Activated T-helper 1 cell treated with anti-CD3 and anti-CD28 coated beads, Interleukin-12 subunit alpha, Interleukin-12 subunit beta, Interleukin-2, Interleukin-4 antibody, amounts not matched to agents 30 ng/mL and 10 ng/mL and 1 ng/mL, durations not matched to agents 14 hours and 24 hours and 36 hours (primary cell): ENCODE measurements at places on chromosomes 4 and X.
A peak's percentile ranks its signal among the peaks of the same experiment; 100 is the strongest.

GRCh38 chrX:136725441-136726104, 55.2 kb downstream of the ARHGEF6 start:
- no peak overlapping the region for H3K27ac ChIP-seq
- H3K27me3 ChIP-seq = no peaks in the 10 kb centered on the region
- H3K36me3 ChIP-seq = peaks cover 34% of the 10 kb centered on the region
- no peak overlapping the region for H3K4me3 ChIP-seq
- H3K4me1 ChIP-seq = peaks cover 23% of the 10 kb centered on the region
- no peak for DNase-seq

- no peak overlapping the region for H3K4me3 ChIP-seq
- H3K36me3 ChIP-seq = peaks cover 8% of the 10 kb centered on the region
- H3K27me3 ChIP-seq = no peaks in the 10 kb centered on the region
- DNase-seq = no peak
- H3K27ac ChIP-seq = no peak overlapping the region
Observed at GRCh38 chrX:49066278-49066677, 7.5 kb downstream of the CCDC120 start.

DNA sequence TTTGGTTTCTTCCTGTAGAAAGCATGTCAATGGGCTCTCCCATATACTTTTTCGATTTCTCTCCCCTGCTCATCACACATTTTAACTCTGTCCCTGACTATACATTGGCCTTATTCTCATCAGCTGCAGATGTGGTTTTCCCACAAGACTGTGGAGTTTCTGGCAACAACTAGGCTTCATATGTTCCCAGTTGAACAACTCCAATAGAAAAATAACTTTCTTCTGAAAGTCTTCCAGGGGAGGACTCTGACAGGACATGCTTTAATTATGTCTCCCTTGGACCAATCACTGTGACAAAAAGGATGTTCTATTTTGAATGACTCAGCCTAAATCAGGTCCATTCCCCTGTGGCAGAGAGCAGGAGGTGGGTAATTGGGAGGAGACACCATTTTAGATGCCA, 28.1 kb downstream of the SPANXC start:
- no peak overlapping the region for H3K27ac ChIP-seq
- no peaks in the 10 kb centered on the region for H3K4me1 ChIP-seq
- no peaks in the 10 kb centered on the region for H3K36me3 ChIP-seq
- no peak for DNase-seq
- no peaks in the 10 kb centered on the region for H3K27me3 ChIP-seq

GRCh38 chr4:53990641-53991040, 73.8 kb downstream of the CHIC2 start:
- no peak overlapping the region for H3K27ac ChIP-seq
- DNase-seq = no peak
- no peaks in the 10 kb centered on the region for H3K4me1 ChIP-seq
- H3K36me3 ChIP-seq = no peaks in the 10 kb centered on the region

DNA sequence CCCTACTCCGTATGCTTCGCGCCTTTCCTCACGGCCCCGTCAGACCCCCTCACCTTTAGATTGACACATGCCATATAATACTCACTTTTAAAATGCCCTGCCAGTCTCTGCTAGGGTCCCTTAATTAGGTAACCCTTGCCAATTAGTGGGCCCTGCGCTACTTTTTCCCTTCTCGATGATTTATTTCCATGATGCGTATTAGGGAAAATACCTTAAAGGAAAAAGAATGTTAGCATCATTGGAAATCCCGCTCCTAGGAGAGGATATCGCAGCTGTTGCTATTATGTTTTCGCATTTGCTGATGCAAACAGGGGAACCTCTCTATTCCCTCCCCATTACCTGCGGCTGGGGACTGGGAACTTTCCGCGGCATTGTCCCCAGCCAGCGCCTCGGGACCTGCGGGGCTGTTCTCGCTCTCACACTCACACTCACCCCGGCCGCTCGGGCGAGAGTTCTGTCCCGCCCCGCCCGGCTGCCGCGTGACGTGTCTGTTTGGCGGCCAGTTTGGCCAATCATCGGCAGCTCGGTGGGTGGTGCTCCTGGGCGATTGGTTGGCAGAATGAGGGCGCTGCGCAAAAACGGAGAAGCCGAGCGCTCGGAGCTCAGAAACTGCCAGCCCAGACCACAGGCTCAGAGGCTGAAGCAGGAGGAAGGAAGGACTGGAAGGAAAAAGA, at the start of gene PCDH10:
Gene PCDH10 (plus strand): TSS at position 605 of the 674 bp plus-strand sequence. CDS start 847 bp downstream, outside the sequence.
- H3K27me3 ChIP-seq = peaks cover 61% of the 10 kb centered on the region
- peak within 1 kb of the TSS; percentile 38 for H3K4me3 ChIP-seq
- DNase-seq = peak; percentile 20
- peaks cover 22% of the 10 kb centered on the region for H3K4me1 ChIP-seq

DNA sequence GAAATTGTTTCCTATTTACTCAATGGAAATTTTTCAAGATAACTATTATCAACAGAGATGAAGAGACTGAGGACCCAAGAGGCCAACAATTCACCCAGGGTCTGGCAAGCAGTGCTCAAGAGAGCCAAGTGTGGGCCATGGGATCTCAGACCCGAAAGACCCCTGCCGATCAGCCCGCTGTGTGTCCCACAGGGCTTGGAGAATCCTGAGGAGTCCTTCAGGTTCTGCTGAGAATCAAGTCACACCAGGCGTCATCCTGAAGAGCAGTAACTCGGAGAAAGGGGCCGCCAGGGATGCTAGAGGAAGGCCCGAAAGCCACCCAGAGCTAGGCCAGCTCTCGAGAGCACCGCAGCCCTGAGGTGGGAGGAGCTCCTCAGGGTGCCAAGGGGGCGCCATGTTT, 48.7 kb downstream of the FGFRL1 start:
- DNase-seq = no peak
- no peaks in the 10 kb centered on the region for H3K36me3 ChIP-seq
- H3K4me1 ChIP-seq = peaks cover 27% of the 10 kb centered on the region

- H3K4me1 ChIP-seq = no peaks in the 10 kb centered on the region
- H3K27me3 ChIP-seq = peaks cover 2% of the 10 kb centered on the region
- DNase-seq = no peak
- no peak overlapping the region for H3K27ac ChIP-seq
- H3K4me3 ChIP-seq = no peak overlapping the region
Observed at GRCh38 chr4:48195374-48195773, 61.3 kb upstream of the TXK start.
